ENCODE measurements at places on chromosomes 5 and 9. TPM values are rescaled to one million over a fixed set of nuclear protein-coding genes. Genes with fewer than 3 reads are reported as not detected.

GRCh38 chr5:82785882-82786509, 291.2 kb downstream of the TMEM167A start:
- DNase-seq: no peak

- DNase-seq: no peak
Measured at GRCh38 chr9:81716409-81716808, 27.1 kb upstream of the TLE1 start.

- no peak for DNase-seq
Measured at GRCh38 chr5:41809128-41809527, 61.1 kb downstream of the OXCT1 start.

DNA sequence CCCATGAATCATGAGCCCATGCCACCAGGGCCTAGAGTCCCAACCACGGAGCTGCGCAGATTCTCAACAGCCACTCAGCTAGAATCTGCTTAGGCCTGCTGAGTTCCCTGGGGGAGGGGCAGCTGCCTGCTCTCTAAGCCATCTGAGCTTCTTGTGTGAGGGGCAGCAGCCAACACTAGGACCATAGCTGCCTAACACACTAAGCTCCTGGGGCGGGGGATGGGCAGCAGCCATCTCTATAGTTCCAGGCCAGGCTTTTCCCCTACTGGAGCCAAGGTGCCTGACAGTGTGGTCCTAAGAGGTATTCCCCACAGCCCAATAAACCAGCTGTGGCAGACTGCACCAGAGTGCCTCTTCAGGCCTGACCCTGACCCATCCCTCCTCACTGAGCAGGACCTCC, 255.9 kb upstream of the ACO1 start:
- DNase-seq: no peak

- DNase-seq: peak; percentile 81
Measured at GRCh38 chr5:160269017-160269416, 39.7 kb downstream of the FABP6 start.

Gene PRDM9
- total RNA-seq: not detected

Gene TEX48
- not detected for total RNA-seq

Gene CYLC2
- total RNA-seq: not detected

Gene ZNF79
- 5.7 TPM for total RNA-seq

Gene OR1Q1
- not detected for total RNA-seq

Gene CNOT8
- 58.9 TPM for total RNA-seq
